NCI-H526 (cell line): ENCODE measurements at places on chromosomes 5 and 9.

DNA sequence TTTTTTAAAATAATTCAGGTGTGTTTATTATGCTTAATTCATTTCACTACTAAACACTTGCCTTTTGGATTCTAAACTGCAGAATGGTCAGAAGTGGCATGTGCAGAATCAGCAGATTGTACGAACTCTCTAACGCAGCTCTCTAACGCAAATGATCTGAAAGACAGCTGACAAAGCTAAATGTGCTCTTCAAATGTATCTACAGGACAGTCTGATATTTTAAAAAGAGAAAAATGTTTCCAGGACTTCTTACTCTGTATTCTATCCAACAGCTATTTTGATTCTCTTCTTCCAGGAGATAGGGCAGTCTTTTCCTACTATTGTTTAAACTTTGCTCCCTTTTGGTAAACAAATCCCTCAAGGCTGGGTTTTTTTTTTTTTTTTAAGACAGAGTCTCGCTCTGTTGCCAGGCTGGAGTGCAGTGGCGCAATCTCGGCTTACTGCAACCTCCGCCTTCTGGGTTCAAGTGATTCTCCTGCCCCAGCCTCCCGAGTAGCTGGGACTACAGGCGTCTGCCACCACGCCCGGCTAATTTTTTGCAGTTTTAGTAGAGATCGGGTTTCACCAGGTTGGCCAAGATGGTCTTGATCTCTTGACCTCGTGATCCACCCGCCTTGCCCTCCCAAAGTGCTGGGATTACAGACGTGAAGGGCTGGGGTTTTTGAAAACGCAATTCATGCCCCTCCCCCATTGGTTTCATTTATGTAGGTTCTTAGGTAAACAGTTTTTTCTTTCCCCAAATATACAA, 1.2 kb downstream of the NMRK1 start:
- no peak for DNase-seq

DNA sequence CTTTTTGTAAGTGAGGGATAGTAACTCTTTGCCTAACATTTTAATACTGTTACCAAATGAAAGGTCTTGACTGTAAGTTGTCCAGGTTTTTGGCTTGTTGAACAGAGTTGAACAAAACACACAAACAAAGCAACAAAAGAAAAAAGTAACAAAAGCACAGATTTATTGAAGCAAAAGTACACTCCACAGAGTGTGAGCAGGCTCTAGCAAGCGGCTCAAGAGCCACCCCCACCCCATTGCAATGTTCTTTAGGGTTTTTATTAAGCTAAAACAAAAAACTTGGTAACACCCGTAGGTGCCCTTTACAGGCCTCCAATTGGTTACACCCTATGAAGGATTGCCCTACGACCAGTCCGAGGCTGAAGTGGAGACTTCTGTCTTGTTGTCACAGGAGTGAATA, 197.4 kb upstream of the MAP3K1 start:
- no peak for DNase-seq

- peak; percentile 15 for DNase-seq
These were observed at the start of gene ADAMTSL2 for GRCh38 chr9:133534346-133535291. ADAMTSL2 (plus strand) TSS chr9:133534704; CDS start chr9:133536713, 2,009 bp downstream.

DNA sequence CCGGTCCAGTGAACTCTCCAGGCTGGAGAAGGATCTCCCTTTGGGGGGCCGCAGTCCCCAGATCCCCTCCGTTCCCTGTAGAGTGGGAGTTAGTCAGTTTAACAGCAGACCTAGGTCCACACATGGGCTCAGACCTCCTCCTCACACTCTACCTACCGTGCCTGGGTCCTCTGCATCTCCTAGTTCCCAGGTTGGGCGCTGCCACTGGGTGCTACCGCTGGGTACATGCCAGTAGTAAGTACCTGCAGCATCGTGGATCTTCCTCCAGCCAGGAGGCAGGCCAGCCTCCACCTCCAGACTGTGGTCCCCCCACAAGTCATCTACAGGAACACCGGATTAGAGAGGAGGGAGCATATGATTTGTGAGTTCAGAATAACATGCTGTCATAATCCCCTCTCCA, 802 bp downstream of the APBB3 start:
- peak; percentile 26 for DNase-seq

- DNase-seq, result no peak
These were observed 4.2 kb downstream of the SIL1 start for GRCh38 chr5:139193928-139194327.

- peak; percentile 90 for DNase-seq
These were observed 486.6 kb downstream of the CCDC171 start for GRCh38 chr9:16039218-16039987.

- DNase-seq, result no peak
These were observed 32.3 kb upstream of the CSF1R start for GRCh38 chr5:150118561-150119229.

- DNase-seq, result no peak
These were observed 294.8 kb downstream of the ATPSCKMT start for GRCh38 chr5:9954869-9955268.

- DNase-seq, result no peak
These were observed 73.0 kb upstream of the PJA2 start for GRCh38 chr5:109482748-109483147.

DNA sequence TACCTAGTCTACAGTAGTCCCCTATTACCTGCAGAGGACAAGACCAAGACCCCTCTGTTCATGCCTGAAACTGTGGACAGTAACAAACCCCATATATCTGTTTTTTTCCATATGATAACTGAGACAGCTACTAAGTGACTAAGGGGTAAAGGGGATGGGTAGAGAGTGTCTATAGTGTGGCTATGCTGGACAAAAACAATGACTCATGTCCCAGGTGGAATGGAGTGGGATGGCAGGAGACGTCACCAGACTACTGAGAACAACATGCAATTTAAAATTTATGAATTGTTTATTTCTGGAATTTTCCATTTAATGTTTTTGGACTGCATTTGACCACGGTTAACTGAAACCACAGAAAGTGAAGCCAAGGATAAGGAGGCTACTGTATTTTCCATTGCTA, 171.8 kb downstream of the AGTPBP1 start:
- DNase-seq, result no peak
